Stimulated activated CD4-positive, alpha-beta T cell treated with anti-CD3 and anti-CD28 coated beads, TNF-alpha, amount 100 ng/mL, for 1 hour (primary cell): ENCODE measurements at places on chromosomes 2 and 18.

DNA sequence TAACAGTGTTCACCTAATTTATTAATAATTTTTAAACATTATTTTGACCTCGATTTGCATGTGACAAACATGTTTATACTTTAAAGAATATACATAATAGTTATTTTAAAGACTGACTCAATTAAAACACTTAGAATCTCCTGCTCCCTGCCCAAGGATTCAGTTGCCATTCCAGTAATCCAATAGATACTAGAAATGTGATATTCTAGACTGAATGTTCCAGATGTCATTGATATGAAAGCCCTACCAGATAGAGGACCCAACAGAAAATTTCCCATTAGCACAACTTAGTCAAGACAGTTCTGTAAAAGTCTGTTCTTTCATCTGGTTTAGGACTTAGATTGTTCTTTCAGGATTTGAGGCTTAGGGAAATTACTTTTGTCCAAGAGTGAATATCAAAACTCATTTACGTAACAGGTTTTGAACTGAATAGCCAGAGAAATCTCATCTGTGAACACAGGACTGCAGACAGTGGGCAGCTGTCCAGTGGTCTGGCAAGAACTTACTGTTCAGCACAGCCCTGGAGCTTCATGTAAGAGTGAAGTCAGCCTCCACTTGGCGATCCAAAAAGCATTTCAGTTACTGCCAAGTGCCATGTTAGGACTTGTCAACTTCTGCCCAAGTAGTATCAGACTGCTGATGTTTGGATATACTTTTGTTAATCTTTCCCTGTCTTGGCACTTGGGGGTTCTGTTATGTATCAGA, 77.5 kb downstream of the OSBPL6 start:
- no peak for DNase-seq

DNA sequence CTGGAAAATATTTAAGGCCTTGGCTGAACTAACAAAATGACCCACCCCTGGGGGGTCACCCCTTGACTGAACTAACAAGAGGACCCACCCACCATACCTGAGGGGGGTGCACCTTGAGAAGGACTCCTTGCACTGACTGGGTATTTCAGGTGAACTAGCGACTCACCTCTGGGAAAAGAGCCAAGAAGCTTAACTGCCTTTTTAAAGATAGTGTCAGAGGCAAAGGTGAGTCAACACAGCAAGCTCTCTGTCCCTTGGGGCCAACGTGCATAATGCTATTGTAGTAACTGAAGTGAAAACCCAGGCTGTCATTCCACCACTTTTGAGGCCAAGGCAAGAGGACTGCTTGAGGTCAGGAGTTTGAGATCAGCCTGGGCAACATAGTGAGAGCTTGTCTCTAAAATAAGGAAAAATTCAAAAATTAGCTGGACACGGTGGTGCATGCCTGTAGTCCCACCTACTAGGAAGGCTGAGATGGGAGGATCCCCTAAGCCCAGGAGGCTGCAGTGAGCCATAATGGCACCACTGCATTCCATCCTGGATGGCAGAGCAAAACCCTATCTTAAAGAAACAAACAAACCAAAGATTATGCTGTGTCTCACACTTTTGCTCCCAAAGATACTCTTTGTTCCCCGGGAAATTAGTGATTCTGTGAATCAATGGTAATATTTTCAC, 36.4 kb upstream of the ZCCHC2 start:
- no peak for DNase-seq

GRCh38 chr2:213285404-213285803, 1.1 kb downstream of the SPAG16 start:
- no peak for DNase-seq

- peak; percentile 20 for DNase-seq
Observed at GRCh38 chr2:74876081-74876886, 42.4 kb downstream of the HK2 start.

- no peak for DNase-seq
Observed at GRCh38 chr18:53478155-53478554, 746.3 kb downstream of the MBD2 start.

- no peak for DNase-seq
Observed at GRCh38 chr2:63027220-63027619, 23.4 kb upstream of the OTX1 start.

DNA sequence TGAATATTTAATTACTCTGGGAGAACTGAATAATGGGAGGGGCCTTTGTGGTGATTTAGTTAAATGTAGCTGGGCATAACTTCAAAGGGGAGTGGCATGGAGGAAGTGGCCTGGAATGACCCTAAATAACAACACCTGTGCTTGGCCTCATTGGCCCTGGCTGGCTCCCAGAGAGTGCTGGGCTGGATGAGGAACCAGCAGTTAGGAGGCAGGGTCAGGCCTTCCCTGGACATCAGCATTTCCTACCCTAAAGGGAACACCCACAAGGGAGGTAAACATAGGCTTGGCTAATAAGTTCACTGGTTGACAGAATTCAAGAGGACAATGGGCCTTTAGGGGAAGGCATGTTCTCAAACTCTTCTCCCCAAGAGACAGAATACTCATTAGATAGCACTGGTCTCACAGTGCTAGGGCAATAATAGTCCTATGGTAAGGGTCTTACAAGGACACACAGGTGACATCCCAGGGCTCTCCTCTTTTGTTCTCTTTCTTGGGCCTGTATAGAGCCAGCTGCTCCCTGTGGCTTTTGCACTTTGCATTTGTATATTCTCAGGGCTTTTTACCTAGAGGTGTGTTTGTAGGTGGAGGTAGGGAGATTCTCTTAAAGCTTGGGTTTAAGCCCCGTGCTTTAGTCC, 106.8 kb downstream of the ZNF519 start:
- no peak for DNase-seq

DNA sequence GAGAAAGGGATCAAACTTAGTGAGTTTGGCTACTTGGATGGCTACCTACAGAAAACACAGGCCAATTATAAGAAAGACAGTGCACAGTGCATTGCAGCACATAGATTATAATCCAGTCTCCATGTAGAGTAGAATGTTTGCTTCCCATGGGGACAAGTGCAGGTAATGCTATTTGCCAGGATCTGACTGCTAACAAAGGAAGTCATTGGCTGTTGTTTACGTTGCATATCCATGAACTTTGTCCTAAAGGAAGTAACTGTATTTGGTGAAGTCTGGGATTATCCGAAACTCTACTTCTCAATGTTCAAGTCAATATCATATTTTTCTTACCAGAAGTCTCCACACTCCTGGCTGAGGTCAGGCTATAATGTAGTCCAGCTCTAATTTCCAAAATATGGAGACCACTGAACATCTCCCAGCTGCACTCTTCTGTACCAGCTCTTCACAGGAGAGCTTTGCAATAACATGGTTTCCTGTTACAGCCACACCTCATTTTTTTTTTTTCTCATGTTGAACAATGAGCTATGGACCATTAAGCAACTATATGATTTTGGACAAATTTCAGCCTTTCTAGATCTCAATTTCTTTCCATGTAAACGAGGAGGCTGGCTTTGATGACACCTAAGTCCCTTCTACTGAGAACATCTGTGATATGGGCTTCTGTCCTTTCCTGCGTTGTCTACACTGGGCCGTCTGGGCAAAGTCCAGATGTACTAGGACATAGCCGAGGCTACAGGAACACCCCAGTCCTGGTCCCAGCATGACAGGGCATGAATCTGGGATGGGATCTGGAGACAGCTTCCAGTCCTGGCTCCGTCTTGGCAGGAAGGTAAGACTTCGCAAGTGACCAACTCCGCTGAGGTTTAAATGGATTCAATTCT, 154.8 kb downstream of the LAMA1 start:
- DNase-seq = no peak

DNA sequence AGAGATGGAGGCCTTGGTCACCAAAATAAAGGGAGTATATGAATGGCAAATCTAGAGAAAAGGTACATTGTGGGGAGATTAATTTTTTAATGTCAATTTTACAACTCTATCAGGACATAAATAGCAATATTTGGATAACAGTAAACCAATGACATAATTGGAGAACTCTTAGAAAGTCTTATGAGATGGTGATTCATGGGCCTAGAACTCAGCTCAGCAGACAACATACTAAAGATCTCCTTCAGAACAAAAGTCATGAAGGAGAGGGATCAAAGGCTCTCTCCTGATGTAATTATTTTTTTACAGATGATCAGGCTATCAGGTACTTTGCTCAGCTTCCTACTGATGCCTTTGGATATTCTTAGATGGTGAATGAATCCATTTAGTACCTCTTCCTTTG, 90.0 kb downstream of the CRACDL start:
- DNase-seq = no peak

GRCh38 chr2:100178085-100178788, 35.8 kb upstream of the AFF3 start:
- DNase-seq = no peak

DNA sequence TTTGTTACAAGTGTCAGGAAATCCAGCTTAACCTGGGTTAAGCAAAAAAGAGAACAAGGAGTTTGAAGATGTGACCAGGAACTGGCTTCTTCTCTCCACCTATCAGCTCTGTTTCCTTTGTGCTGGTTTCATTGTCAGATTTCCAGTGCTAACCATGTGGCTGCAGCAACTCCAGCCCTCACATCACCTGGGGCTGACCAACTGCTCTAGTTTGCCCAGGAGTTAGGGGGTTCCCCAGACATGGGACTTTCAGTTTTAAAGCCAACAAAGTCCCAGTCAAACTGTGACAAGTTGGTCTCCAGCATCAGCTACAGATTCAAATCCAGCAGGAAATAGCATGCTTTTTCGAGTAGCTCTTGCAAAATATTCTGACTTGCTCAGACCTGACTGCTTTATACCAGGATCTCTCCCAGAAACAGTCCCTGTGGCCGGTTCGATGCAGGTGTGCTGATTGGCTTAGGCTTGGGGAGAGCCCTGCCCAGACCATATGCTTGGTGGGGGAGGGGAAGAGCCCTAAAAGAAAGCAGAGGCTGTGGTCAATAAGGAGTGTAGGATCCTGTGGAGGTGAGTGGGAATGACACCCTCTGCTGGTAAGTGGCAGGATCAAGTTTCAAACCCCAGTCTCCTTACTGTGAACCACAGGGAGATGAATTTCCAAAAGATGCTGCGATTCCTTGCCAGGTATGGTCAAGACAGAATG, 49.5 kb downstream of the KCNE4 start:
- DNase-seq = no peak

- no peak for DNase-seq
Observed at GRCh38 chr2:237092920-237093781, 7.5 kb downstream of the COPS8 start.

DNA sequence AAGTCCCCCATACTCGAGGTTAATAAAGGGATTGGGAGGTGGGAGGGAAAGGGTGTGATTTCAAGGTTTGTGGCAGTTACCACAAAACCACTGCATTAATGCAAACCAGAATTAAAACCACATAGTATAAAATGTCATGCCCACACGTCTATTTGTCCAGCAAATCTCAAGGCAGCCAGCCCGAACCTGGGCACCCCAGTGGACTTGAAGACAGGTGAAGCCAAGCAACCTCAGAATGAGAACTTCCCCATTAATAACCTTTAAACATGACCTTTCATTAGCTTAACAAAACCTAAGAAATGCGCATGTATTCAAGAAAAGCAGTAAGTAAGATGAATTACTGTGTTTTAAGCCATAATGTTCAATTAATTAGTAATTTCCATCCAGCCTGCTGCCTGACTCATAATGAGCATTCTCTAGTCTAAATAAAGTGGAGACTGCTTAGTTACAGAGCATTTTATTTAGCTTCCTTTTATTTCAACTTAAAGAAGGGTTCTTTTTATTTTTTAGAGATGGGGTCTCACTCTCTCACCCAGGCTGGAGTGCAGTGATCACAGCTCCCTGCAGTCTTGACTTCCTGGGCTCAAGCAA, 229.6 kb downstream of the FAM210A start:
- no peak for DNase-seq

DNA sequence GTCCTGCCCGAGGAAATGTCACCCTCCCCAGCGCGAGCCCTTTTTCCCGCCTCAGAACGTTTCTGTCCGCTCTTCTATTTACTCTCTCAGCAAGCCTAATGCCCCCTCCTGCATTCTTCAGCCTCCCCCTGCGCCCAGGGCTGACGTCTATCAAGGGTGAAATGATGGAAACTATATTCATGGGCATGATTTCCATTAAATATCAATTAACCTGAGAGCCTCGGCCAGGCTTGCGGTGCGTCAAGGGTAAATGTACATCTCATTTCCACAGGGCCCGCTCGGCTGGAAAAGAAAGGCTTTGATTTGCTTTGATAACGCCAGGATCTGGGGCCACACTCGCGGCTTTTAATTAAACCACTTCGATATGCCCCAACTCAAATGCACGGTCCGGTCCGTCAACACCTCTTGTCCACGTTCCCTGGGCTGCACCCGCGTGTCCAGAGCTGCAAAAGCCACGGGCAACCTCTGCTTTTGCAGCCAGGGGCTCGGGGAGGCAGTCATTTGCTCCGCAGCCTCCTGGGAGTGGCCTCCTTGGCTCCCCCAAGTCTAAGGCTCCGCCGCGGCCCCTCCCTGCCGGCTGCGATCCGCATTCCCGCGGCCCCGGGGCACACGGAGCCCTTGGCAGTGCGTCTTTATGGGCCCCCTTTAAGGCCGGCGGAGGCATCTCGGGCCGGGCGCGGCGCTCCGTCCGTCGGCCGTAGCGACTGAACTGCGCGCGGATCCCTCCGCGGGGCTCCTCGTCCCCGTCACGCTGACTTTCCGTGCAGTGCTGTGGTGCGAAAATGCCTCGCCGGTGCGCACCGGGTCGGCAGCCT, at the start of gene HOXD8:
HOXD8 (plus strand) TSS at position 724 of the 815 bp plus-strand sequence. CDS start 662 bp downstream, outside the sequence.
- DNase-seq = no peak

GRCh38 chr2:207318181-207318628, 152.5 kb upstream of the KLF7 start:
- no peak for DNase-seq

DNA sequence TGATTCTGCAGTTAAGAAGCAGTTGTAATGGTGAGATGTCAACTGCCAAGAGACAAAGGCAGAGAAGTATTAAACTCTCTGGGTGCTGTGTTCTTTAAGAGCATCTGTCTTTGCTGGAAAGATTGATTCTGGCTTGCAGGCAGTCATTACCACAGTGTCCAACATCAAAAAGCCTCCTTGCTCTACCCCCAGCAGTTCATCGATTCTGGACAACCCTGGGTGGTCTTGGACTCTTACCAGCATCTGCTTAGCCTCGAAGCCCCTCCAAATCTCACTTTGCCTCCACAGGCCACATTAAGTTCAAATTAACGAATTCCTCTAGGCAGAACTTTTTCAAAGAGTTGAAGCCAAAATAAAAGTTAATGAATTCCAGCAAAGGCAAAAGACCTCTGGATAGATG, 1061.4 kb downstream of the TSN start:
- DNase-seq = no peak

DNA sequence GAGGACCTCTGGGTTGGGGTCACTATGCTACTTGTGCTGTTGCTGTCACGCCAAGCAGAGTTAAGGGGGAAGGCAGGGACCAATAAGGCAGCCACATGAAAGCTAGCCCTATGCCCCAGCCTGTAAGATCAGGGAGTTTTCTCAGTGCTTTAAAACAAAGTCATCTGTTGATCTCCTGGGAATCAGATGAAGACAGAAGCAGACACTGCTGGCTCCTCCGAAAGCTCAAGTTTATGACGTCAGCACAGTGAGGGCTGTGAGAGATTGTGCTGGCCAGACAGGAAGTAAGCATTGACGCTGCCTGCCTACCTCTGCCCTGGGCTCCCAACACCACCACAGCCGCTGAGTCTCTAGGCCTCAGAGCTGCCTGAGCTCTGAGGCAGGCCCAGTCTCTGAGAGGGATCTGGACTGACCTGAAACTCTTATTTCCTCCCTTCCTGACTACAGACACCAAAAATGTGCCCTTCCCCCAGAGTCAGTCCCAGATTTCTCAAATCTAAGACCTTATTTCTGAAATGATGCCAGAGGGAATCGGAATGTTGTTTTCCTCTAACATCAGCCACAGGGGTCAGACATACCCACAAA, 118.1 kb upstream of the EPAS1 start:
- no peak for DNase-seq
